CD8-positive, alpha-beta memory T cell (primary cell): ENCODE measurements at places on chromosomes 11 and 22. TPM values are rescaled to one million over a fixed set of nuclear protein-coding genes. Genes with fewer than 3 reads are reported as not detected.

Gene PPM1F
- 29.1 TPM for total RNA-seq

DNA sequence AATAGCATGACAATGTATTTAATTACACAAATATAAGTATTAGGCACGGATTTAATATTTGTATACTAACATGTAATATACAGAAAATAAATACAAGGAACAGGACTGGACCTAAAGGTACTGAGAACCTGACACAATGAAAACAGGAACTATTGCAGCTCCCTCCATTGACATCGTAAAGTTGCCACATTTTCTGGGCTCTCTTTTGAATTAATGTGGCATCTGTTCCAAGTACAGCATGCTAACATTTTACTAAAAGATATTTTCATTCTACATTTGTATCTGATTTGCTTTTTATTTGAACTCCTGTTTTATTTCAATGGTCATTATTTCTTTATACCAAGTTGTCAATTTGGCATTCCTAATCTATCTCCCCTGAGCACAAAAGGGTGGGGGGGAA, 15.3 kb downstream of the PHF21A start:
- no peak for DNase-seq

DNA sequence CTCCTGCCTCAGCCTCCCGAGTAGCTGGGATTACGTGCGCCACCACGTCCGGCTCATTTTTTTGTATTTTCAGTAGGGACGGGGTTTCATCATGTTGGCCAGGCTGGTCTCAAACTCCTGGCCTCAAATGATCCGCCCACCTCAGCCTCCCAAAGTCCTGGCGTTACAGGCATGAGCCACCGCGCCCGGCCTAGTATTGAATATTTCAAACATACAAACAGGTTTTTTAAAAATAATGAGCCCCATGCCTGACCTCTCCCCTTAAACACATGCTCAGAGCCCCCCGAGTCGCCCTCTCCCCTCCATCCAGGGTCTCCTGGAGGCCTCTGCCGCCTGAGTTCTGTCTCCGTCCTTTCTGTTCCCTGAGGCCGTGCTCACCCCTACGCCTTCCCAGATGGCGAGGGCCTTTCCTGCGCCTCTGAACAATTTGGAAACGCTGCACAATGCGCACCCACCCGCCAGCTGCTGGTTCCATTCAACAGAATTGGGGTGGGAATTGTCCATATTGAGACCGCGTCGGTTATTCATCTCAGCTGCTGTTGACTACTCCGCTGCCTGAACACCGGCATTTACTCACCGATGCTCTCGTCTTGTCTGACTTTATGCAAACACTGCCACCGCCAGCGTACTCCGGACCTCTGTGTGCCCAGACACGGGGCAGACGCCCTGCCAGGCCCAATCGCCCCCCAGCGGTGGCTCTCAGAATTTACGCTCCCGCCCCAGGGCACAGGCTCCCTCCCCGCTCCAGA, 13.6 kb upstream of the RNH1 start:
- DNase-seq = no peak

Gene RIMBP3C
- 0.44 TPM for total RNA-seq

GRCh38 chr11:125627236-125627910, 2.4 kb downstream of the CHEK1 start:
- DNase-seq = no peak

- DNase-seq = no peak
These were observed at the start of gene DNAJB13 for GRCh38 chr11:73950869-73951710. DNAJB13 (plus strand) TSS chr11:73951026; CDS start chr11:73951070, 44 bp downstream.

DNA sequence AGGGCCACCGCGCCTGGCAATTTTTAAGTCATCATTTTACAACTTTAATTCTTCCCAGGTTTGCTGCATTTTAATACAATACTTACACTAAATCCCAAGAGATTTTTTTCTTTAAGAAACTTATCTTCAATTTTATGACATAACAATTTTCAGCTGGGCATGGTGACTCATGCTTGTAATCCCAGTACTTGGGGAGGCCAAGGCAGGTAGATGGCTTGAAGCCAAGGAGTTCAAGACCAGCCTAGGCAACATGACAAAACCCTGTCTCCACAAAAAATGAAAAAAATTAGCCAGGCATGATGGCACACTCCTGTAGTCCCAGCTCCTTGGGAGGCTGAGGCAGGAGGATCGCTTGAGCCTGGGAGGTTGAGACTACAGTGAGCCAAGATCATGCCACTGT, 38.8 kb downstream of the CLDN25 start:
- no peak for DNase-seq

GRCh38 chr11:94737171-94737611, 31.0 kb upstream of the AMOTL1 start:
- DNase-seq = no peak
